Activated CD4-positive, alpha-beta T cell treated with anti-CD3 and anti-CD28 coated beads, Interleukin-10, Interleukin-2, amounts not matched to agents 100 ng/mL and 50 ng/mL, durations not matched to agents 16 hours and 8 hours (primary cell): ENCODE measurements at places on chromosomes 3 and 15.

DNA sequence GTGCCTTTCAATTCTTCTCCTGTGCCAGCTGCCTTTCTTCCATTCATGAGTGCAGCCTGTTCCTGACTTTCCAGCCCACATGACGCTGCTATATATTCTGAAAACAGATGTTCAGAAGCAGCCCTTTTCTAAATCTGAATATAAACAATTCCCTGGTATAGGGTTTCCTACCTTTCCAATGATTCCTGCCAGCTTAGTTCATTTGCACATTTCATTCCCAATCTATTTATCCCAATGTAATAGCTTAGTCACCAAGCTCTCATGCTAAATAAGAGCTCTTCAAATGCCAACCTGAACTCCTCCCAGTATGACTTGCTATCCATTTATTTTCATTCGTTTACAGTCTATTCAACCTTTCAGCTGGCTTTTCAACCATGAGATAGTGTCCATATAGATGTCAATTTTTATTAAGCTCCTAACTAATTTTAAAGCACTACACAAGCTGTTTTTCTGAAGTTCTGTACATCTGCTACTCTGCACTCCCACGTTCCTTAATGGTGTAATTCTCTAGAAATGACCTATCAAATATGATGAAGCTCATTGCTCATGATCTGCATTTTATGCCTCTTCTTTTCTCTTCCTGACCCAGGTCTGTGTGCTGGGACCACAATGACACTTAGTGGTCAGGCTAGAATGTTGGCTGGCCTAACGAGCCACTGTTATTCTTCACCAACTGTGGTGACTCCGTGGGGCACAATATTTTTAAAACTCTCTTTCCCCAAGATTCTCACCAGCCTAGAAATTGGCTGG is 605.0 kb upstream of the TBL1XR1 start:
- DNase-seq: no peak

DNA sequence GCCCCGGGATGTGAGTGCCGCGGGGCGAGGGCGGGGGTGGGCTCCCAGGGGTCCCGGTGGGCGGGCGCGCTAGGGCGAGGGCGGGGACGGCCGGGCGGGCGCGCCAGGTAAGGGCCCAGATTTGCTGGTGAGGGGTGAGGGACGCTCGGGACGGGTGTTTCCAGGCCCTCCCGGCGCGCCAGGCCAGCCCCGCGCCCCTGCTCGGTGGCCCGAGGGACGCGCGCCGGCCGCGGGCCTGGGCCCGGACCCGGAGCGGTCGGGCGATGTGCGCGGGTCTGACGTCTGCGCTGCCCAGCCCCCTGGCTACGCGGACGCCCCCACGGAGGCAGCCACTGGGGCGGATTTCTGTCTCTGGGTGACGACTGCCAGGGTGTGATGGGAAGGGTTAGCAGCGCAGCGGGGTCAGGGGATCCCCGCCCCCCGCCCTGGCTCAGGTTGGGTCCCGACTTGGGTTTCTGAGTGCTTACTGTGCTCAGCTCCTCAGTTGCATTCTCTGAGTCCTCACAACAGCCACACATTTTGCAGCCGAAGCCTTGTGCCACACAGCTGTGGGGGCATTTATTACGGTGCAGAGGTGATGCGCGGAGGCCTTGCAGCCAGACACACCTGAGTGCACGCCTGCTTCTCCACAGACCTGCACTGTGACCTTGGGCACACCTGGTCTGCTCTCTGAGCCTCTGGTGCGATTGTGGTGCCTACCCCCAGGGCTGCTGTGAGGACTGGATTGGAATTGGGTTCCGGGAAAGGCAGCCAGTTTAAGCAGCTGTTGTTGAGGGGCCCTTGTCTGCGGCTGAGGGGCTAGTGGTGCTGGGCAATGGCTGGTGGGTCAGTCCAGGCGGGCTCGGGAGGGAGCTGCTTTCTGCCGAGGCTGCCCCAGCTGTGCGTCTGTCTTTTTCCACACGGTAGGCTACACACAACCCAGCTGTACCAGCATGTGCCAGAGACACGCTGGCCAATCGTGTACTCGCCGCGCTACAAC is 523 bp downstream of the HDAC11 start:
- DNase-seq: peak; percentile 13

DNA sequence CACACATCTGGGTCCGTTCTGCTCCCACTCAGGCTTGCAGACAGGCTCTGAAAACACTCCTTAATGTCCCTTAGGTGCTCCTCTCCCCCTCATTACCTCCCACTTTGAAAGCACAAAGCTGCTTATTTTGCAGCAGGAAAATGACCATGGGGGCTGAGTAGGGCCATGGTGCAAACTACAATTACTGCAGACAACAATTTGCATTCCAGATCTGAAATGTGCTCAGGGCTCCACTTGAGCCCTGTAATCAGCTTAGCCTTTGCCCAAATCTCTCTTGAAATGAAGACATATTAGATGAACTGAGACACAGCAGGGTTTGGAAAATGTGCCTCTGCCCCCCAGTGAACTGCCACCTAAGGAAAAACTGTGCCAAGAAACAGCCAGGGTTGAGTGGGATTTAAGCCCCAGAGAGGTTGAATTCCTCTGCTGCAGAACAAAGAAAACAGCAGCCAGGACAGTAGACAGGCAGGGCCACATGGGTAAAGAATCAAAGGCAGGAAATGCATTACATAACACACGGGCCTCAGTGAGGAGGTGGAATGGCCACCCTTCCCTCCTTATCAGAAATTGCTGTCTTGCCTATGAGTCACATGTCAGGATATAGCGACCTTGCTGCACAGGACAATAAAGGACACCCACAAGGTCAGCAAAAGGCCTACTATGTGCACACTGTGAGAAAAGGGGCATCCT is 126.8 kb upstream of the ARHGEF3 start:
- DNase-seq: peak; percentile 42

DNA sequence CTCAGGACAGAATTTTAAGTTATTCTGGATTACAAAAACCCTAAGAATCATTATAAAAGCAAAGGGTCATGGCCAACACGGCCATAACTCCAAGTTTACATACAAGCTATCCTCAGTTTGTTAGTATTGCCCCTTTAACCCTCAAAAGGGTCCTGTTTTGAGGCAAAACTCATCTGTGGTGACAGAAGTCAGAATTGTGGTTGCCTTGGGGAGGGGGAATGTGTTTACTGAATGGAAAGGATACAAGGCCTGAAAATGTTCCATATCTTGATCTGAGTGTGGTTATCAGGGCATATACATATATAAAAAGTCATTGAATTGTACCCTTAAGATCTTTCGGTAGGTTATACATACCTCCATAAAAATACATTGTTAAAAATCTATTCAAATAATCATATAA is 2.1 kb downstream of the SFMBT1 start:
- peak; percentile 28 for DNase-seq

DNA sequence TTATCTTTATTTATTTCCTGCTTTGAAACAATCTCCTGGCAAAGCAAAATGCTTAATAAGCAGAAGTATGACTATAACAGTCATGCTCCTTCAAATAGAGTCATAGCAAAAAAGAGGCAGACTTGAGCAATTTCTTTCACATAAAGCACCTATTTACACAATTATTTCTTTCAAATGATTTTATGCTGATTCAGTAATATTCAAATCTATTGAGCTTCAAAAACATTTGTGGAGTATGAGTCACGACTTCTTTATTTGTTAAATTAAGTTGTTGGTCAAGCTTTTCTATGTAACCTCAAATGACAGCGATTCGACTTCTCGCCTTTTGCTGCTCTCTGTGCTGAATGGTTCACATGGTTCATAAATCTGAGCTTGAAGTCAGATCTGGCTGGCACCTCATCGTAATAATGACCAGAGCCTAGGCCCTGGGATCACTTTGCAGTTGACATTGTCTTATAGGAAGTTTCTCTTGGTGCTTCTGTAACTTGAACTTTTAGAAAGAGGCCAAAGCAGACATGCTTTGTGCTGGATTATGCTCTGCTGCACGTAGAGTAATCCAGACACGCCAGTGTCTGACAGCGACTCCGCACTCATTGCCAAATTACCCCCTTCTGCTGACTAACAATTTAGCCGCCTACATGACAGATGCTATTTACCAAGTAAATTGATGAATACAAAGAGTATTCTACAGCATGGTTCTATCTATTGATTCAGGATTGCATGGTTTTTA is 139.0 kb downstream of the MCTP2 start:
- no peak for DNase-seq

DNA sequence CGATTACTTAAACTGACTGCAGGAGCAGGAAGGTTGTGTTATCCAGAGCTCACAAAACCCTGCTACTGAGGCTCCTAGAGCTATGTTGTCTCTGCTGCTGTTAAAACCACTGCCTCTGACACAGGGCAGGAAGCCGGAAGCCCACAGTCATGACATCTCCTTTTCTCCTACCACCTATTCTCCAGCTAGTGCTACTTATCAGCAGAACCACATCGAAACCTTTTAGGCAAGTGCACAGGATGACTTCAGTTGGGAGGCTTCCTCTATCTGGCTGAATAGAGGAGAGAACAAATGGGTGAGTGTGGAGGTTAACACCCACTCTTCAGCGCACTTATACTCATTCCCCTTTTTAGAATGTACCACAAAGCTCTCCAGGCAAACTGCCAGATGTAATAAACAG is 638.0 kb downstream of the OTOL1 start:
- DNase-seq: peak; percentile 49

GRCh38 chr15:92877416-92877815 is 22.7 kb upstream of the CHD2 start:
- DNase-seq: no peak

GRCh38 chr15:68492855-68493254 is 60.9 kb upstream of the ITGA11 start:
- DNase-seq: no peak

GRCh38 chr3:149481056-149481455 is 6.6 kb downstream of the TM4SF4 start:
- no peak for DNase-seq

DNA sequence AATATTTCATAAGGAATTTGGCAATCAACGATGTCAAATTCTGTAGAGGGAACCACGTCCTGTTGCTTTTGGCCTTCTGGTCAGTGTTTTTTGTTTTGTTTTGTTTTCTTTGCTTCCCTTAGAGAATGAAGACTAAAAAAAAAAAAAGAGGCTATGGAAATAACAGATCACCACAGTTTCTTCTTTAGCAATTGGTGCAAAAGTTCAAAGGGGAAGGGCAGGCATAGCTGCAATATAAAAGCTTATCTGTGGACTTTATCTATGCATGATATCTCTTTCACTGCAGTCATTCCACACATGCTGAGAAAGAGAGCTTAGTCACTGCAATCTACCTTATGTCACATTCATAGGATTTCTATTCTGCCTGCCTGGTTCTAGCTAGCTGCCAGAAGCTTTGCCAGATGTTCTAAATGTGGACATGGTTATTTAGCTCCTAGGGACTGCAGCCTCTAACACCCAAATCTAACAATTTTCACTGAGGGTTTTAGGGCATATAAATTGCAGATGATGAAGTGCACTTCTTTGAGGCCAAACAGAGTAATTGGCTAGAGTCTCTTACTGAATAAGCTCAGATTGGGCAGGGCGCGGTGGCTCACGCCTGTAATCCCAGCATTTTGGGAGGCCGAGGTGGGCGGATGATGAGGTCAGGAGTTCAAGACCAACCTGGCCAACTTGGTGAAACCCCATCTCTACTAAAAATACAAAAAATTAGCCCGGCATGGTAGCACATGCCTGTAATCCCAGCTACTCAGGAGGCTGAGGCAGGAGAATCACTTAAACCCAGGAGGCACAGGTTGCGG is 637.2 kb downstream of the NTRK3 start:
- no peak for DNase-seq

GRCh38 chr3:160084998-160085397 is 96.4 kb downstream of the IL12A start:
- no peak for DNase-seq

GRCh38 chr3:185976100-185976499 is 38.3 kb upstream of the TRA2B start:
- DNase-seq: no peak

DNA sequence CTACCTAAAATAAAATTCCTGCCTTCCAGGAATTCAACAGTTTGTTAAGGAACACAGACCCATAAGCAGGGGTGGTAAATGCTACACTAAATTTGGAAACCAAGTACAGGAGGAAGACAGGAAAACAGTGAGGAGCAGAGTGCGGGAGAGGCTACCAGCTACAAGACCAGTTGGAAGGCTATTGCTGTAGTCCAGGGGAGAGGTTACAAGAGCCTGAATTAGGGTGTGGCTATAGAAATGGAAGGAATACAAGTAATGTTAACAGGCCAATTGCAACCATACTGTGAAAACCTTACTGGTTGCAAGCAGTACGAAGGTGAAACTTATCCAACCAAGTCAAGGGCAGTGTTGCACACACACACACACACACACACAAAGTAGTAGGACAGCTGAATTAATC is 880 bp upstream of the ARMC8 start:
- DNase-seq: no peak

DNA sequence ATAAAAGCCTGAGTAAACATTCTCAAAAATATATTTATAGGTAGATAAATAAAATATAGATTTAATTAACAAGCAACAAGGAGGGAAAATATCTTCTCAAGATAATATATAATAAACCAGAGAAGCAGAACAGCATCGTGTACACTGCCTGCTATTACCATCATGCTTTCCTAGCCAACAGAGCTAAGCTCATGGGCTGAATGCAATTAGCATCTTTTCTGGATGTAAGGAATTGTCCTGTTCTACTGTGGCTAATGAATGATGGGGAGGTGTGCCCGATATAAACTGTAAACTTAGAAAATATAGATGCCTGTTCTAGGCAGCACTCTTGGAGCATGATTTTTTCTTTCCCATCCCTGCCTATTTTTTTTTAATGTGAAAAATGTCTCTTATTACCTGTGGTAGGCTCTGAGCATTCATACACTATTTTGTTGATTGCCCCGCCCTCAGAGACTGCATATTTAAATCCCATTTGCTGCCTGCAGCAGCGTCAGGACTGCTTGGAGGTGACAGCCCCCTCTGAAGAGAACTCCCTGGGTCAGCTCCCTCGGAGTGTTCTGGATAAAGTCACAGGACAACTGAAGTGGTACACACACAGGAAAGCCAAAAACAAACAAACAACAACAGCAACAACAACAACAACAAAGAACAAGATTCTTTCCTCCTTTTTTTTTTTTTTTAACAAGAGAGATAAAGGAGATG is 312.3 kb downstream of the SATB1 start:
- DNase-seq: no peak
